ENCODE measurements at places on chromosomes 2 and 18. TPM values are rescaled to one million over a fixed set of nuclear protein-coding genes. Genes with fewer than 3 reads are reported as not detected.
A peak's percentile ranks its signal among the peaks of the same experiment; 100 is the strongest.

- H3K4me1 ChIP-seq, result no peaks in the 10 kb centered on the region
- H3K36me3 ChIP-seq, result no peaks in the 10 kb centered on the region
- DNase-seq, result no peak
- no peaks in the 10 kb centered on the region for H3K27me3 ChIP-seq
- H3K4me3 ChIP-seq, result no peak overlapping the region
- no peak overlapping the region for H3K27ac ChIP-seq
Measured at GRCh38 chr2:215191477-215191876, 53.1 kb upstream of the ABCA12 start.

Gene ANKRD30B
- not detected for total RNA-seq

- H3K36me3 ChIP-seq, result no peaks in the 10 kb centered on the region
- H3K27ac ChIP-seq, result no peak overlapping the region
- no peak for DNase-seq
Measured at GRCh38 chr18:48404716-48405507, 4.3 kb downstream of the ZBTB7C start.

GRCh38 chr18:22153428-22153827 is 16.0 kb upstream of the GATA6 start:
- H3K27me3 ChIP-seq, result no peaks in the 10 kb centered on the region
- no peaks in the 10 kb centered on the region for H3K36me3 ChIP-seq
- H3K27ac ChIP-seq, result no peak overlapping the region
- no peak for DNase-seq

GRCh38 chr2:134135793-134136192 is 118.1 kb upstream of the MGAT5 start:
- no peak overlapping the region for H3K27ac ChIP-seq
- no peak overlapping the region for H3K4me3 ChIP-seq
- peaks cover 39% of the 10 kb centered on the region for H3K4me1 ChIP-seq
- no peaks in the 10 kb centered on the region for H3K27me3 ChIP-seq
- no peak for DNase-seq
- H3K36me3 ChIP-seq, result no peaks in the 10 kb centered on the region

DNA sequence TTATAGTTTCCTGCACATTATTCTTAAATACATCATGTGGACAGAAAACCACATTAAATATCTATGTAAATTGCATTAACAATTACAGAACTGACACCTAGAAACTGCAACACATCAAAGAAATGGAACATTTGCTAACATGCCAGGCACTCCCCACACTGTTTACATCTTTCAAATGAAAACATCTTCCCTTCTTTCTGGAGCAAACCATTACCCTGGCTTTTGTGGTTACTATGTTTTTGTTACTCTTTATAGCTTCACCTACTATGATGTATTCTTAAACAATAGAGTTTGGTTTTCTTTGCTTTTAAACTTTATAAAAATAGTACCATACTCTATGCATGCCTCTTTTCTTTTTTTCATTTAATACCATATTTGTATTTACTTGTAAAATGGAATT is 1894.5 kb upstream of the CELF4 start:
- no peak for DNase-seq

Gene MATN3
- 11.7 TPM for total RNA-seq

GRCh38 chr2:146312899-146313298 is 1531.9 kb upstream of the ACVR2A start:
- H3K4me3 ChIP-seq, result no peak overlapping the region
- H3K27me3 ChIP-seq, result no peaks in the 10 kb centered on the region
- no peak for DNase-seq
- no peaks in the 10 kb centered on the region for H3K36me3 ChIP-seq
- H3K27ac ChIP-seq, result no peak overlapping the region
- peaks cover 6% of the 10 kb centered on the region for H3K4me1 ChIP-seq

Gene TMEM247
- not detected for total RNA-seq

GRCh38 chr2:205746420-205746785 is 64.1 kb downstream of the NRP2 start:
- no peaks in the 10 kb centered on the region for H3K4me1 ChIP-seq
- peak; percentile 70 for DNase-seq
- no peak overlapping the region for H3K27ac ChIP-seq
- peaks cover 71% of the 10 kb centered on the region for H3K36me3 ChIP-seq
- no peak overlapping the region for H3K4me3 ChIP-seq

DNA sequence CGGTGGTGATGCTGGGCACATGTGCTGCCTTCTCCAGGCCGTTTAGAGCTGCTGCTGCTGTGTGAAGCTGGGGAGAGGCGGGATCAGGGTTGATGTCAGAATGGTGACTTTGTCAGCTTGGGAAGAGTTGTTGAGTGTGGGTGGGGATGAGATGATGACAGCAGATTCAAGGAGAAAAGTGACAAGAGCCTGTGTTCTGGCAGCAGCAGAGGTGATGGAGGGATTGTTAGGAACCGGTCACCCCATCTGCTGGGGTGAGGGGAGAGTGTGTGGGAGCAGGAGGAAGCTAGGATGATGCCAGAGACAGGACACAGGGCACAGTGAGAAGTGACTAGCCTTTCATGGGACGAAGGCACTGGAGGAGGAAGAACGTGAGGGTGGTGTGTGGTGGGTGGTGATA is 345.5 kb downstream of the RNF144A start:
- H3K4me1 ChIP-seq, result no peaks in the 10 kb centered on the region
- H3K36me3 ChIP-seq, result no peaks in the 10 kb centered on the region
- H3K27ac ChIP-seq, result no peak overlapping the region

- no peak overlapping the region for H3K4me3 ChIP-seq
- H3K36me3 ChIP-seq, result no peaks in the 10 kb centered on the region
- no peak for DNase-seq
Measured at GRCh38 chr2:206423147-206423546, 20.2 kb upstream of the ADAM23 start.

Gene LHCGR
- not detected for total RNA-seq

Gene LAPTM4A
- 245 TPM for total RNA-seq

Gene CYBRD1
- 313 TPM for total RNA-seq

DNA sequence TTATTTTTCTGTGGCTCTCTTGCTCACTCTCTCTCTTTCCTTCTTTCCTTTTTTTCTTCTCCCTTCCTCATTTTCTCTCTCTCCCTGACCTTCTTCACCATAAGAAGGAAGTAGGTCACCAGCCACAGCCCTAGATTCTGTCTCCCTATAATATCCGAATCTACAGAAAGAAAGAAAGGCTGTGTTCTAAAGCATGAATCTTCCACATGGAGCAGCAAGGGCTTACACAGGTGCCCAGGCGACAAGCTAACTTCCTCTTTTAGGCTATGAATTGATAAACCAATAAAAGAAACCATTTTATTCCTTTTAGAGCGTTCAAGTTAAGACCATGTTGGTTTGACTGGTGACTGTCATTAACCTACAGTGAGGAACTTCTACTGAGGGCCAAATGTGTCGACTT is 49.3 kb downstream of the CACNB4 start:
- no peaks in the 10 kb centered on the region for H3K4me1 ChIP-seq
- no peaks in the 10 kb centered on the region for H3K36me3 ChIP-seq
- no peak overlapping the region for H3K4me3 ChIP-seq
- no peak for DNase-seq

DNA sequence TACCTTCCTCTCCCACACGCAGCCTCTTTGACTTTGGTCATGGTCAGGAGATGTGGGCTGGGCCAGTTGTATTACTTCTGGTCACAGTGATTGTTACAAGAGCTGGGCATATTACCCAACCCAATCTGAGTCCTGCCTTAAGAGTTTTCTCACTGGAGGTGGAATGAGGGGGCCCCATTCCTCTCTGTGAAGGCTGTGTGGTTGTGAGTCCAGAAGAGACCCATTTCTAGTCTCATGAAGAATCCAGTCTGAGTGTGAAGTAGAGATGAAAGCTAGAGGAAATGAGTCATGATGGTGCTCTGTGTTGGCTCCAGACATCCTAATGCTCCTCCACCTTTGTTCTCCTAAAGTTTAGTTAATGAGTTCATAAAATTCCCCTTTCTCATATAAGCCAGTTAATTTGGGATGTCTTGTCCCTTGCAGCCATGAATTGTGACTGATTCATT is 50.8 kb upstream of the RASGRP3 start:
- H3K27me3 ChIP-seq, result no peaks in the 10 kb centered on the region
- DNase-seq, result no peak
- no peaks in the 10 kb centered on the region for H3K36me3 ChIP-seq
- H3K4me3 ChIP-seq, result no peak overlapping the region

DNA sequence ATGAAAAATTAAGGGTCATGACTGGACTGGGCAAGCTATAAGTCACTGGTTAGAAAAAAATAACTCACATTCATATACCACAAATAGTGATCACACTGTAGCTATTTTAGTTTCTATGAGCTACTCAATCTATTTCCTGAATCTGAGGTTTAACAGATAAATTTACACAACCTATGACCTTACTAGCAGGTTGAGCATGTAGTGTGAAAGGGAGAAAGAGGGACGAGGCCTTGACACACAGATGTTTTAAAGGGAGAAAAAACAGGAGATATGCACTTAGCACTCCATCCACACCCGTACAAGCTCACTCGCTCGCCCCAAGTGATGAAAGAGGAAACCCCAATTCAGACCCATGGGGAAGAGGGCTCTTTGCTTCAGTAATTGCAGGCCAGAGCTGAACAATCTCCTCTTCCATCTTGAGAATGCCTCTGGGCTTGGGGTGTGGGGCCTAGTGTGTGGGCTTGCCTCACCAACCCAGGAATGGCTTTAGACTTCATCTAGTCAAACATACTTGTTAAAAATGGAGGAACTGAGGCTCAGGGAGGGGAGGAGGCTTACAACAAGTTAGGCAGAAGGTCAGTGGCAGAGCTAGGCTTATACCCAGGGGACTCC is 10.7 kb downstream of the CYRIA start:
- H3K4me3 ChIP-seq, result no peak overlapping the region
- no peak for DNase-seq
- H3K4me1 ChIP-seq, result peaks cover 89% of the 10 kb centered on the region
- no peaks in the 10 kb centered on the region for H3K27me3 ChIP-seq

GRCh38 chr2:226579519-226579918 is 220.1 kb downstream of the IRS1 start:
- H3K36me3 ChIP-seq, result no peaks in the 10 kb centered on the region
- H3K27ac ChIP-seq, result no peak overlapping the region
- H3K4me3 ChIP-seq, result no peak overlapping the region
- H3K27me3 ChIP-seq, result no peaks in the 10 kb centered on the region

DNA sequence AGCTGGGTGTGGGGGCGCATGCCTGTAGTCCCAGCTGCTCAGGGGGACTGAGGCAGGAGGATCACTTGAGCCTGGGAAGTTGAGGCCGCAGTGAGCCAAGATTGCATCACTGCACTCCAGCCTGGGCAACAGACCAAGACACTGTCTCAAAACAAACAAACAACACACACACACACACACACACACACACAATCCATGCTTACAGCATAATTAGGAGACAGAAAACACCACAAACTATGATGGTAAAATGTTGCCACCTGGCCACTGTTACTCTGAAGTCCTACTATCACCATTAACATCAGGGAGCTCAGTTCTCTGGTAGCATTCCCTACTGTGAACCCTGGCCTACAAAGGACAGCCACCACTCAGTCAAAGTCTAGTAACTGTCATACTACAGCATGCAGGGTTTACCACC is 18.3 kb downstream of the DNPEP start:
- peak; percentile 80 for DNase-seq
- H3K4me1 ChIP-seq, result peaks cover 15% of the 10 kb centered on the region
- H3K27ac ChIP-seq, result peak overlapping the region; percentile 47
- no peaks in the 10 kb centered on the region for H3K27me3 ChIP-seq

GRCh38 chr2:7860693-7861092 is 821.2 kb upstream of the ID2 start:
- no peaks in the 10 kb centered on the region for H3K36me3 ChIP-seq
- H3K27ac ChIP-seq, result no peak overlapping the region
- no peak for DNase-seq
- H3K4me3 ChIP-seq, result no peak overlapping the region

Gene KIF5C
- total RNA-seq, result 0.49 TPM

GRCh38 chr2:73939419-73939818 is 12.7 kb downstream of the DGUOK start:
- no peak overlapping the region for H3K4me3 ChIP-seq
- DNase-seq, result peak; percentile 66
- H3K4me1 ChIP-seq, result no peaks in the 10 kb centered on the region
- peaks cover 30% of the 10 kb centered on the region for H3K36me3 ChIP-seq
- no peak overlapping the region for H3K27ac ChIP-seq

GRCh38 chr2:233007270-233007669 is 5.8 kb downstream of the NGEF start:
- no peaks in the 10 kb centered on the region for H3K36me3 ChIP-seq
- H3K27me3 ChIP-seq, result no peaks in the 10 kb centered on the region
- DNase-seq, result no peak
- H3K4me3 ChIP-seq, result no peak overlapping the region
- H3K27ac ChIP-seq, result no peak overlapping the region

DNA sequence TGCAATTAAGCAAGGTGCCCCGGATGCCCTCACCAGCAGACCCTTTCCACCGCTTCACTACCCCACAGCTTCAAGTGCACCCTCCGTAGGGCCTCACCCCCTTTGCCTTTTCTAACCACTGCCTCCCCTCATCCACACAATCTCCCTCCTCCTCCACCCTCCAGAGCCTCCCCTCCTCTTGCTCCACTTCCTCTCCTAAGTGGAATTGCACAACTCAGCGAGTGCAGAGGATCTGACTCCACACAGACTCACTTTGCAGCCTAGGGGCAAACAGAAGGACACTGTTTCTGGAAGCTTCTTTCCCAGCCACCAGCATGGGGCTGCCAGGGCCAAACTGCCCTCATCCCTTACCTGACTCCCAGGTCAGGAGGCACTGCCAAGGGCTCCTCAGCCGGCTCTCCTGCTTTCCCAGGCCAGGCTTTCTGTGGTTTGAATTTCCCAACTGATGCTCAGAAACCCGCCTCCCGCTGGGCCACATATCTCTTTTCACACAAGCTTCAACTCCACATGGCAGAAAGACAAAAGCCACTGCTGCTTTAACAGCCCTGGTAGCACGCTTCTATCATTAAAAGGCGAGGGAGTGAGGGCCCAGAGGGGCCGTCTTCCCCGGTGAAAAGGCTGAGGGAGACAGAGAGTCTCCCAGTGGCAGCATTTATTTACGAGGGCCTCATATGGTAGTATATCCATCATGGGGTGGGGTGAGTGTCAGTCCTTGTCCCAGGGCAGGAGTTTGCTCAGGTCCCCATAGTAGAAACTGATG is 74.7 kb upstream of the MGAT4A start:
- H3K4me3 ChIP-seq, result no peak overlapping the region
- H3K4me1 ChIP-seq, result peaks cover 35% of the 10 kb centered on the region
- H3K36me3 ChIP-seq, result no peaks in the 10 kb centered on the region
- DNase-seq, result peak; percentile 72

- no peaks in the 10 kb centered on the region for H3K4me1 ChIP-seq
- no peak overlapping the region for H3K27ac ChIP-seq
- no peak overlapping the region for H3K4me3 ChIP-seq
- peaks cover 5% of the 10 kb centered on the region for H3K36me3 ChIP-seq
- DNase-seq, result no peak
Measured at GRCh38 chr2:42673989-42674579, 89.9 kb downstream of the OXER1 start.

- DNase-seq, result no peak
- peaks cover 14% of the 10 kb centered on the region for H3K4me1 ChIP-seq
- H3K27me3 ChIP-seq, result no peaks in the 10 kb centered on the region
Measured at GRCh38 chr2:97911922-97912575, 83.7 kb downstream of the TMEM131 start.
